Hematopoietic multipotent progenitor cell treated with erythropoietin and hydrocortisone succinate and interleukin-3 and kit ligand, for 4 days (in vitro differentiated cells): ENCODE measurements at places on chromosomes 12 and 14.

GRCh38 chr12:31474751-31475150 lies 116.2 kb downstream of the DENND5B start:
- no peak for DNase-seq

DNA sequence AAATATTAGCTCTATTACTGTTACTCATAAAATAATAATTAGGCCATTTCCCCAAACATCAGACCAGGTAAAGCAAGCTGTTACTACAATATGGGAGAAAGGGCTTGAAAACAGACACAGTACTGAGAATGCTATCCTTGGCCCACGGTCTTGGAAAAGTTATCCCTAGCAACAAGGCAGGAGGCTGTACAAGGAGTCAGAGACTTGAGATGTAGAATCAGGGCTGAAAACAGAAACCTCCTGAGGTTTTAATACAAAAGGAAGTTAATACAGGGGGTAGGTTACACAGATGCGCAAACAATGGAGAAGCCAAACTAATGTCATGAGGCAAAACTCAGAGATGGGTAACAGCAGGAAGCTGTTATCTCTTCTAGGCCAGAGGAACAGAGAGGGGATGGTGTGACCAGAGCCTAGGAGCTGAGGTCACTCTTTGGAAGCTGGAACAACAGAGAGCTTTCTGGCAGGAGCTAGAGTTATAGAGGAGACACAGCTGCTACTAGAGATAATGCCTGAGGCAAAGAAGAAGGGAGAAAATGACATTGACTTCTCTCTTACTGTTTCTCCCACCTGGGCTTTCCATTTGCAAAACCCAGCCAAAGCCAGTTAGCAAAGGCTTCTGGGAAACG lies 248.8 kb downstream of the SUDS3 start:
- DNase-seq = no peak

DNA sequence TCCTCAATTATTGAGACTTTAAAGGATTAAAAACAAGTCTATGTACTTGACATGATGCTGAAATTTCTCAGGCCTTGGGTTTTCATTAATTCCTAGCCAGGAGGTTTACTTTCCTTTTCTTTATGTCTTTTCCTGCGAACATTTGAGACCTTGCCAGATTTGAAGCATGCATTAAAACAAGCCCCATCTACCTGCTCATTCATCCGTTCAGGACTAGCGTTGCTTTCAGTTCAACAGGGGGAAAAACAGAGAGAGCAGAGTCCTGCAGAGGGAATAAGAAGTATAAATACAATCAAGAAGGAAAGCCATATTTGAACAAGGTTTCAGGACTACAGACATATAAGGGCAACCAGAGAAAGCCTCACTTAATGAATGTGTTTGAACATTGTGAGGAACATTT lies 542.4 kb downstream of the DIO2 start:
- no peak for DNase-seq

DNA sequence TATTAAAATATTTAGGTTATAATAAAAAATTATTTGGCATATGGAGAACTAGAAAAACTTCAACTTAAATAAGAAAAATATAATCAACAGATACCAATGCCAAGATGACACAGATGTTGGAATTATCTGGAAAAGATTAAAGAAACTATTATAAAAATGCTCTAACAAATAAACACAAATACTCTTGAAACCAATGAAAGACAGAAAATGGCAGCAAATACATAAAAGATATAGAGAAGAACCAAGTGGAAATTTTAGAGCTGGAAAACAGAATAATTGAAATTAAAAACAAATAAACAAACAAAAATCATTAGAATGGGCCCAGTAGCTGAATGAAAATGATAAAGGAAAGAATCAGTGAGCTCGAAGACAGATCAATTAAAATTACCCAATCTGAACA lies 5.1 kb upstream of the NELL2 start:
- DNase-seq = no peak

DNA sequence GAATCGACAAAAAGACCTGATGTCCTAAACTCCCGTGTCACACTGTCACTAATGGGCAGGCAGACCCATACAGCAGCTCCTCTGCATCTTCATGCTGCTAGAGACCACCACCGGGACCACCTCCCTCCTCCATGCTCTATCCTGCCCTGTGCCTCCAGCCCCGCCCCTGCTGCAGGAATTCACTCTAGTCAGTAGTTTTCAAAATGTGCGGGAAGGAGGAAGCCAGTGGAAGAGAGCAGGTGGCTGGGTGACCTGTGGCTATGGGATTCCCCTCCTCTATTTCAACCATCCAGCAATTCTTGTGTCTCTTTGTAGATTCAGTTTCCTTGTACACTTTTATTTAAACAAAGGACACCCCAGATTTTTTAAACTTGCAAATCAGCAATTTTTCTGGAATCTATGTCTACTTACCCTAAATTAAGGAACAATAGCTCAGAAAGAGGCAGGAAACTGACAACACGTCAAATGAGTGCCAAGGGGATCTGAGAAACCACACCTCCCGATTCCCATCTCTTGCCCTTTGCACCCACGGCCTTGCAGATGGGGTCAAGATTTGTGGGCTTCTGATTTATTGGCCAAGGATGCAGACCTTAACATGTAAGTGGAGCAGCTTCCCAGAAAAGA lies 20.4 kb upstream of the MAP1LC3B2 start:
- DNase-seq = no peak
